Islet precursor cell (in vitro differentiated cells): ENCODE measurements at places on chromosomes 6 and 20.

GRCh38 chr20:59891581-59891980 lies 41.9 kb downstream of the SYCP2 start:
- DNase-seq, result no peak

GRCh38 chr20:30811885-30812671 lies 445.4 kb upstream of the DEFB115 start:
- DNase-seq, result peak; percentile 66

- peak; percentile 75 for DNase-seq
Observed at GRCh38 chr6:3194535-3195419, 32.7 kb downstream of the TUBB2B start.

GRCh38 chr6:31585491-31585890 lies 586 bp upstream of the LST1 start:
- peak; percentile 71 for DNase-seq

GRCh38 chr6:158649289-158650143 lies at the start of gene SYTL3:
Gene SYTL3, plus strand, starts transcription at chr6:158650054. Its CDS starts 13,215 bp downstream, at chr6:158663269.
- DNase-seq, result peak; percentile 38

GRCh38 chr20:20331156-20331555 lies 36.7 kb upstream of the INSM1 start:
- DNase-seq, result no peak

DNA sequence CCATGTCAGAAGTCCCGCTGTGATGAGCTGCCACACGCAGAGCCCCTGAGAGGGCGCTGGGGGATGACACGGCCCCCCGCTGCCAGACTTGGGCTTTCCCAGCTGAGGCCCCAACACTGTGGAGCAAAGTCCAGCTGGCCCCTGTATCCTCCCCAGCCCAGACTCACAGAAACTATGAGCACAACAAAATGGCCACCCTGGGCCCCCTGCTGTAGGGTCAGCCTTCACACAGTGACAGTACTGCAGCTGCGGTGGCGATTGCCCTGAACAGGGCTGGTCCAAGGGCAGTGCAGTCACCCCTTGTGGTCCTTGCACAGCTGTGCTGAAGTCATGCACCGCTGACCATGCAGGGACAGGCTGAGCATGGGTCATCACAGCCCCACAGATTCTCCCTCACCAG lies 78.2 kb upstream of the CST7 start:
- DNase-seq, result no peak

DNA sequence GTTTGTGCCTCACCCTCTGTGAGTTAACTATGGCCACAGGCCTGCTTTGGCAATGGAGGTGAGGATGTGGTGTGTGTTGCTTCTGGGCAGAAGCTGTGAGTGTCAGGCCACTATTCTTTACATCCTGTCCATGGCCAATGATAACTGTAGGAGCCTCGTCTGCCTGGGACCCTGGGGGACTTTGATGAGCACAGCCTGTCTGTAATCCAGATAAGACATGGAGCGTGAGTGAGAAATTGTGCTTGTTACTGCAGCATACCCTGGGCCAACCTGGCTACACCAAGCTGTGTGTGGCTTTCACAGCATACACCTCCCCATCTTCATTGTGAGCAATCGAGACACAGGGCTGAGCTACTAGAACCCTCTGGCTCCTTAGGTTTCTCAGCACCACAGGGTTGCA lies 150.4 kb downstream of the MYLK4 start:
- no peak for DNase-seq

- DNase-seq, result no peak
Observed at GRCh38 chr6:106539936-106540335, 89.4 kb downstream of the RTN4IP1 start.

DNA sequence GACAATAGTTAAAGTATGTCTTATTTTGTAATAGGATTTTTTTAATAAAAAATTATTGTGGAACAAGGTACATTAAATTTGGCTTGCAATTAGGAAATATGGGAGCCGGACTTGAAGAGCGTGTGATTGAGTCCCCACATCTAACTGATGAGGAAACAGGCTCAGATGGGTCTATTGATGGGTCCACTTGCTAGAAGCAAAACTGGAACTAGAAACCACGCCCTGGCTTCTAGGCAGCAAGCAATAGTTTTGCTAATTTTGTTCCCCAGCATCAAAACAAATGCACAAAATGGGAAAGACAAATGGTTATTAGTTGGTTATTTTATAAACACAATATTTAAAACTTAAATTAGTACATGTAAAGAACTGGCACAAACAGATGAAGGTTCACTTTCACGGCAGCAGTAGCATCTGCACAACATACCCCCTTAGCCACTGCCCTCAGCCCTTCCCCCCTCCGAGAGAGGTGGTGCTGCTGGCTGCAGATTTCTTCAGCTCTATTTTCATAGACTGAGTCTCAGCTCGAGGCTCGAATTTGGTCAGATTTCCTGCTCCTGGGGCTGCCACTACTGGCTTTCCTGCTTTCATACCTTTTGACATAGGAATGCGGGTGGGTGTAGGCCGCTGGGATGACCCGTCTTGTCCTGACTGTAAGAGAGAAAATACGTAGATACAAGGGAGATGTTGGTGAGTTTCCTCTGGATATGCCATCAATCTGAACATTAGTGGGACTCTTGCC lies 23.8 kb upstream of the TMEM30A start:
- DNase-seq, result peak; percentile 69
